ENCODE measurements at places on chromosomes 5 and 9.

DNA sequence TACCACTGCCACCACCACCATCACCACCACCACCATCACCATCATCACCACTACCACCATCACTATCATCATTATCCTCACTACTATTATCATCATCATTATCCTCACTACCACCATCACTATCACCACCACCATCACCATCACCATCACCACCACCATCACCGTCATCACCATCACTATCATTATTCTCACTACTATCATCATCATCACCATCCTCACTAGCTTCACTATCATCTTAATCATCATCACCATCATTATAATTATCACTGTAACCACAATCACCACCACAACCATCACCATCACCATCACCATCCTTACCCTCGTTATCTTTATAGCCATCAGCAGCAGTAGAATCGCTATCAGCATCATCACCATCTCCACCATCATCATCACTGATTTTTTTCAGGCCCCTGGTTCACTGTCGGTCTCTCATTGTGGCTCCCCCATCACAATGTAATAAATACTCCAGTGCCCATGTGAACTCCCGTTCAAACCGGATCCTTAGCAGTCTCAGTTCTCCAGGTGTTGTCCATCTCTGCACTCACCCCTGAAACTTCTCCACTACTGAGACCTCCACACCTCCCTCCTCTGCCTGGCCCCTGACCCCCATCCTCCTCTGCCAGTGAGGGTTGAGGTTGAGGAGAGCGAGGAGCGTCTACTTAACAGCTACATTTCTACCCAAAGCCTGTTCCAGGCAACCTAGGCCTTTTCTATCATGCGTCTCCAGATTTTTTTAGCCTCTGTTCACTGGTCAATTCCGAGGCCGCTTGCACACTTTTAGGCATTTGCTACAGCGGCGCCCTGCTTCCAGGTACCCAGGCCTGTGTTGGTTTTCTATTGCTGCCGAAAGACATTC lies 238.2 kb downstream of the PBX3 start:
- no peak for DNase-seq

DNA sequence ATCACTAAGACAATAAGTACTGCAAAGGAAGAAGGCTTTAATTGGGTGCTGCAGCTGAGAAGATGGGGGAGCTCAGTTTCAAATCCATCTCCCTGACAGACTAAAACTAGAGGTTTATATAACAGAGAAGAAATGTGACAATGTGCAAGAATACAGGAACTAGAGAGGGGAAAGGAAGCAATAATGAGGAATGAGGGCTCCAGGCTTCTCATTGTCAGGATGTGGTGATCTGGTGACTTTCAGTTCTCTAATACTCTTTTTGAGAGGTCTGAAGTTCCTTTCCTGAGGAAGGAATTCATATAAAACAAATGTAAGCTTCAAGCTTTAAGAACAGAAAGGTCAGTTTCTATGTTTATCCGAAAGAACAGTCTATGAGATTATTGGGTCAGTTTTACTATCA lies 42.5 kb upstream of the SPATA31E1 start:
- DNase-seq = no peak

DNA sequence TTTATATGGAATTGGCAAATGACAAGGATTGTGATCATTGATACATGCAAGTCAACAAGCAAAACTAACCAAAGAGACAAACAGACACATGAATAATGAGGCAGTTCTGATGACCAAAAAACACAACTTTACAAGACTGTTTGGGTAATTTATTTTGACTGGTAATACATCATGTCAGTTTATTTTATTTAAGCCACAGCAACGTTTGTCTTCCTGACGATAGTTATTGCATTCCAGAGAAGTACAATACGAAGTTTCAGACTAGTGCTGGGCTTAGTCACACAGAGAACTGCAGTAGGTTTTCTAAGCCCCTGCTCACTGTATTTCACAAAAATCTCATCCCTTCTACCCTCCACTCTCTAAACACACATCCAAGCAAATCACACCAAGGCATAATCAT lies 514.2 kb downstream of the RAB3C start:
- no peak for DNase-seq

DNA sequence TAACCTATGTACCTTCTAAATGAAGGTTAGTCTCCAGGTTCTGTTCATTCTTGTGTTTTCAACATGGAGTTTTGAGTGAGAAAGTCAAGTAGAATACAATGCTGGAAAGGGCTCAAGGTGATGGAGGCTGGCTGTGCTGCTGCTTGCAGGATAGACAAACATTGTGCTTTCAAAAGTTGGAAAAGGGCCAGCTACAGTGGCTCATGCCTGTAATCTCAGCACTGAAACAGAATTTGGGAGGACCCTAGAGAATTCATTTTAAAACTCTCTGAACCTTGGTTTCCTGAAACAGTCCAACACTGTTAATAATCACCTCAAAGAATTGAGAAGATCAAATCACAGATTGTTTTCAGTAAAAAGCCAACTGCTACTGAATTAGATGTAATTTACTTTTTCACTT lies 15.4 kb upstream of the IARS1 start:
- no peak for DNase-seq

GRCh38 chr9:81477669-81478068 lies 211.7 kb downstream of the TLE1 start:
- DNase-seq = no peak

DNA sequence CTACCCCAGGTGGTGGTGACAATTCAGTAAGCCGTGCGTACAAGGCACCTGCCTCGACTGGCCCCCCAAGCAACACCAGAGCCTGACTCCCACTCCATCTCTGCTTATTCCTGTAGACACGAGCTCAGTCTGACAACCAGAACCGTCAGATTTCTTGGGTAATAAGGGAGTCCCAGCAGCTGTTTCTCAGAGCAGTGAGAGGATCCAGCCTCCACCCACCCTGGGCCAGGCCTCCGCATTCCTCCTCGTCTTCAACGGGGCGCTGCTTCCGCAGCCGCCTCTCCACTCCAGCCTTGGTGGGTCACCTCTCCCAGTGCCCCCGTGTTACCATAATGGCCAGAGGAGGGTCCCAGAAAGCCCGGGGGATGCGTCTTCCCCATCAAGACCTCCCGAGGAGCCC lies 27.7 kb upstream of the GFPT2 start:
- no peak for DNase-seq

DNA sequence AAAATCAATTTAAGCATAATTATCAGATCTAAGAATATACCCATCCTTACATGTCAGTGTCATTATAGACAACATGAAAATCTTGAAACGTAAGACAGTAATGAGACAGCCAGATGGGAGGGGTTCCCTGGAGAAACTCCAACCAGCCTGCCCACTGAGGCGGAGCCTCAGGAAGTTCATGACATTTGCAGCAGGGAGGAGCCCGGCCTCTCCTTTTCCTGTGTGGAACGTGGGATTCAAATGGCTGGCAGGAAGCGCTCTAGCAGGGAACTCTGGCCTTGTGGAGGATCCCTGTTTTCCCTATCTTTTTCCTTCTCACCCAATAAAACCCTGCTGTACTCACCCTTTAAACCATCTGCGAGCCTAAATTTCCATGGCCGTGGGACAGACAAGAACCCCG lies 176.6 kb upstream of the KCNN2 start:
- no peak for DNase-seq

GRCh38 chr5:10836986-10837385 lies 76.0 kb upstream of the DAP start:
- DNase-seq = no peak

GRCh38 chr9:89879276-89879675 lies 274.5 kb downstream of the GADD45G start:
- no peak for DNase-seq

DNA sequence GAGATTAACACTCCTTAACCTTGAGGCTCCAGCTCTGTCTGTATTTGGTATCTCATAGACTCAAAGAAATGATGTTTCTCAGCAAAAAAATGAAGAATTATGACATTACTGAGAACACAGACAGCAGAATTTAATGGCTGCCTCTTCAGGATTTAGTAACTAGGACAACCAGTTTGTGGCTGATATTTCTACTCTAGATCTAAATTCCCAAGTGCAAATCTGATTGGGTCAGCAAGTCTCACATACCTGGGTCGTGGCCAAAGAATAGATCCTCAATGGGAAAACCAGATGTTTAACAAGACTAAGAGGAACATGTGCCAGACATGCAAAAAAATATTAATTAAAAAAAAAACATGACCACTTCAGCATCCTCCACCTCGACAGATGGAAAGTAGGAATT lies 608.9 kb downstream of the DTWD2 start:
- no peak for DNase-seq

DNA sequence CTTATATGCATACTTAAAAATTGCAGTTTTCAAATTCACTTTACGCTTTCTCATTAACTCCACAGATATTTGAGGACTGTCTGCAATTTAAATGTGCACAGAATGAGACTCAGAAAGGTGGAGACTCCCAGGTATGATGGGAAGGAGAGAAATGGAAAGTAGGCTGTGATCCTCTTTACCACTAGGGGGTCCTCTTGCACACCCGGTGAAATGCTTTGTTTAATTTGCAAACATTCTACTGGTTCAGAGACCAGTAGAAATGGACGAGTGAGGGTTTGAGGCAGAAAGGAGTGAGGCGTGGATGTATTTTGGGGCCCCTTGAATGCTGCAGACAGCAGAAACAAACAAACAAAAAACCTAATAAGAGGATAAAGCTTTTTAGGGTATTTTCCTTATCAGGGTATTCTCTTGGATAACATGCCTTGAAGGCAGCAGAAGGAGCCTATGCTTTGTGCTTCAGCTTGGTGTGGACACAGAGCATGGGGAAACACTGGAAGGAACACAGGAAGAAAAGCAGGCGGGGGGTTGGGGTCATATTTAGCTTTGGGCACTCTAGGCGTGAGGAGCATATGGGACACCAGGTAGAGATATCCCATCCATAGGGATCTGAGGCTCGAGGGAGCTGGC lies 410.1 kb downstream of the DMRT2 start:
- DNase-seq = no peak

GRCh38 chr9:134328841-134329575 lies 2.8 kb downstream of the RXRA start:
- DNase-seq = no peak

GRCh38 chr5:58849223-58849622 lies 266.3 kb downstream of the RAB3C start:
- no peak for DNase-seq

- DNase-seq = no peak
Measured at GRCh38 chr5:169006842-169007790, 293.8 kb downstream of the SLIT3 start.

- DNase-seq = no peak
Measured at GRCh38 chr5:97495301-97495700, 312.3 kb upstream of the RIOK2 start.

- no peak for DNase-seq
Measured at GRCh38 chr5:137609127-137609526, 110.0 kb upstream of the SPOCK1 start.

DNA sequence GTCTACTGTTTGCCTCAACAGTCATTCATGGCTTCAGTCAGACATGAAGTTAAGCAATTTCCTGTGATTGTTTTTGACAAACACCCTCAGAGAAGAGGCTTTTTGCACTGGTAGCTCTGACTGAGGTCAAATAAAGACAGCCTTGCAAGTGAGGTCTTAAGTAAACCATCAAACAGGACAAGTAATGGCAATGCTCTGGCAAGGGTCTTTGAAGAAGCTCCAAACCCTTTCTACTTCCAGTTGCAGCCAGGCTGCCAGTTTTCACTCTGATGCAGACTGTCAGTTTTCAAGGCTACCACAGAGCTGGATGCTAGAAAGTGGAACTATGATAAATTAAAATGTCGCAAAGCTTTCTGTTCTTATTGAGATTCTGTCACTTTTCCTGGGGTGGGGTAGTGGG lies 421.5 kb upstream of the PTGER4 start:
- no peak for DNase-seq

DNA sequence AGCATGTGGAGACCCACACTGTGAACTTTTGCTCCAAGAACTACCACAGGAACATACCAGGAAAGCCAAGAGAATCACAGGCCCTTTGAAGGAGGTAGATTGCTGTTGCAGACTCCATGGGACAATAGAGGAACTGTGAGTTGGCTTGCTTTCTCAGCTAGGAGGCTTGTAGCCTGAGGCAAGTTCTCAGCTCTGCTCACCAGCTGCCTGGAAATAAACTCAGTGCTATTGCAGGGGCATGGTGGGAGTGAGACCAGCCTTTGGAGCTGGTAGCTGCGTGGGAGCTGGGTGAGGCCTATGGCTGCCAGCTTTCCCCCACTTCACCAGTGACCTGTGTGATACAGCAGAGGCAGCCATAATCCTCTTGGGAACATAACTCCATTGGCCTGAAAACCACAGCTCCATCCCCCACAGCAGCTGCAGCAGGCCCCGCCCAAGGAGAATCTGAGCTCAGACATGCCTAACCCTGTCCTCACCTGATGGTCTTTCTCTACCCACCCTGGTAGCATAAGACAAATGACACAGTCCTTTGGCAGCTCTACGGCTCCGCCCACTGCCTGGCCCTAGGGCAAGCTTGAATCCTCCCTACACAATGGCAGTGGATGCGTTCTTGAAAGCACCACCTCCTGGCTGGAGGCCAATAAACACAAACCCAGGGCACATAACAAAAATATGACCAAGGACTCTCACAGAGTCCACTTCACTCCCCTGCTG lies 389.5 kb downstream of the KIF4B start:
- no peak for DNase-seq

- no peak for DNase-seq
Measured at GRCh38 chr5:133297293-133297692, 245.5 kb downstream of the HSPA4 start.

DNA sequence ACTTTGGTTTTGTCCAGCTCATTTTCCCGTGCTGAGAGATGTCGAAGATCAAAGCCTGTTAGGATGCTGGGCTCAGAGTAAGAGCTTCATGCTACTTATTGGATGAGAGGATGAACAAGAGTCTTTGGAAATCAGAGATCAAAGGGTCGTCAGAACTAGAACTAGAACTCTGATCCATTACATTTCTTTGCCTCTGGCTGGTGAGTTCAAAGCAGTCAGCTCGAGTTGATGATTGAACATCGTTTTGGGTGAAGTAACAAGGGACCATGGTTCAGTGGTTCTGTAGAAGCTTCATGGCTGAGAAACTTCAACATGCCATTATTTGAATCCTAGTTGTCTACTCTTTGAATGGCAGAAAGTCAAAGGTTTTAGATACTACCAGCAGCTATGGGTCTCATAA lies 320.3 kb downstream of the ARHGEF28 start:
- no peak for DNase-seq

GRCh38 chr9:127503947-127504886 lies 52.9 kb downstream of the LRSAM1 start:
- peak; percentile 73 for DNase-seq

- DNase-seq = no peak
Measured at GRCh38 chr9:78618735-78619134, 321.8 kb downstream of the PSAT1 start.

- DNase-seq = no peak
Measured at GRCh38 chr5:128341056-128341455, 197.0 kb downstream of the FBN2 start.

GRCh38 chr5:431001-431710 lies 11.8 kb upstream of the EXOC3 start:
- DNase-seq = peak; percentile 28

- no peak for DNase-seq
Measured at GRCh38 chr9:8371686-8372085, 572.1 kb upstream of the DMAC1 start.

All from stimulated activated naive CD4-positive, alpha-beta T cell treated with Interleukin-2 at 50 U/mL for 16 hours (primary cell).